Activated CD4-positive, CD25-positive, alpha-beta regulatory T cell treated with anti-CD3 and anti-CD28 coated beads, Interleukin-2, amount 50 U/mL, for 24 hours (primary cell): ENCODE measurements at places on chromosomes 12 and 14.

DNA sequence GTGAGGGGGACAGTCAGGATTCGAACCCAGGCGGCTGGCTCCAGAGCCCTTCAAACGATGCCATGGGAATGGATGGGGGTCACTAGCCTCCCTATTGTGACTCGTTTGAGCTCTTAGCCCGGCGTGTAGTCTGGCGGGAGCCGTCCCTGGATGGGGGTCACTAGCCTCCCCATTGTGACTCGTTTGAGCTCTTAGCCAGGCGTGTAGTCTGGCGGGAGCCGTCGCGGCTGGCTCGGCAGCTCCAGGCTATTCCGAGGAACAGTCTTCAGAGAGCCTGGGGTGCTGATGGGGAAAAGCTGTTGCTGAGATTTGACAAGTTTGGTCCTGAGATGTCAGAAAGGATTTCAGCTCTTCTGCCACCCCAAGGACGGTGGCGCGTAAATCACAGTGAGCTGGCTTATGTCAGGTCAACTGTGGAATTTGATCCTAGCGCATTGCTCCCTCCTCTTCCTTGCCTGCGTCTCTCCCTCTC lies 58.3 kb downstream of the CALM1 start:
- ATAC-seq, result no peak

DNA sequence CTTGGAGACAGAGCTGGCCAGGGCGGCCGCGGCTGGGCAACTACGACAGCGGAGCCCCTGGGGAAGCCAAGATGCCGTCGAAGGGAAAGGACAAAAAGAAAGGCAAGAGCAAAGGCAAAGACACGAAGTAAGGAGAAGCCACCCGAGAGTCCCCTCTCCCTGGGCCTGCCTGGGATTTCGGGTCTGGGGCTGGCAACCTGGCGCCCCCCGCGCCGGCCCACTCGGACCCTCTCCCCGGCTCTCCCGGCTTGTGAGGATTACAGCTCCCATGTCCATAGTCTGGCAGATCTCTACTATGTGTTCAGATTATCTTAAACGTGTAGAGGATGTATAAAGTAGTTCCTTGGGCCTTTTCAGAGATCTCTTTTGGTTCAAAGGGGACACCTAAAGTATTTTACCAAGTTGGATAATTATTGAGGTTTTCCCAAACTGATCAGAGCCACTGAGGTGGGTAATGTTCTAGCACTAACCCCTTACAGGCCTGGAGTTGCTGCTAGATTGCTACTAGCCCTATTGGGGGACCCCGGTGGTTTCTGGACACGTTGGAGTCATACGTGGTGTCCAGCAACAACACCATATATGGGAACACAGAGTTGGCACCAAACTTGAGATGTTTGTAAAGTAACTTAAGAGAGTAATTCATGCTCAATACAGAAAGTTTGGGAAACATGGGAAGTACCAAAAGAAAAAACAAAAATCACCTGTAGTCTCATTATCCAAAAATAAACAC lies 424 bp downstream of the BBOF1 start:
- ATAC-seq, result no peak

- ATAC-seq, result no peak
These were observed 15.4 kb downstream of the RASAL1 start for GRCh38 chr12:113119980-113120669.

DNA sequence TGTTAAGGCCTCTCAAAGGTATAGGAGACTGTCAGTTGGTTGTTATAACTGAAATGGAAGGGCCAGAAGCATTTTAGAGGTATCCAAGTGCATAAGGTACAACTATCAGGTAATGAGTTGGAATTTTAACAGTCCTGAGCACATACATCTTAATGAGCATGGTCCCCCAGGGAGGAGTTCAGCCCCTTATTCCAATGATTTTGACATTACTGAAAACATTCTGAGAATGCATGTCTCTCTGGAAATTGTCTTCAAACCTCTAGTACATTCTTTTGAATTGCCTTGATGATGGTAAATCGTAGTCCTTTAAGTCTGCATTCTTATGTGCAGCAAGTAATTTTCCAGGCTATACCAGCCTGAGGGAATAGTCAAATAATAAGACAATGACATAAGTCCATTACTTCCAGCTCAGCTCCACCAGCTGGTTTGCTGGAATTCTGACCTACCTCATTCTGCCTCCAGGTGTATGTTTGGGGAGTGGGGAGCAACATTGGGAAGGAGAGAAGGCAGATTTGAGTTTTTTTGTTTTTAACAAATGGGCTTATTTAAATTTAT lies 239.2 kb downstream of the MSRB3 start:
- no peak for ATAC-seq

DNA sequence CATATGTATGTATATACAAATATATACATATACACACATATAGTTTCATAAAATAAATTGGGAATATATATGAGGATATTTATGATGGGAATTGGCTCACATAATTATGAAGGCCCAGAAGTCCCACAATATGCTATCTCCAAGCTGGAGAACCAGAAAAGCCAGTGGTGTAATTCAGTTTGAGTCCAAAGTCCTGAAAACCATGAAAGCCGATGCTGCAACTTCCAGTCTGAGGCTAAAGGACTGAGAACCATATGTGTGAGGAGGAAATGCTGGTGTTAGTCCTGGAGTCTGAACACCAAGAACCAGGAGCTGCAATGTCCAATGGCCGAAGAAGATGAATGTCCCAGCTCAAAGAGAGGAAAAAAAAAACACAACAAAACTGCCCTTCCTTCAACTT lies 65.5 kb upstream of the PRKD1 start:
- no peak for ATAC-seq

- ATAC-seq, result no peak
These were observed 164.7 kb upstream of the PRMT8 start for GRCh38 chr12:3326156-3326849.

- ATAC-seq, result no peak
These were observed 508 bp downstream of the HNRNPC start for GRCh38 chr14:21268617-21269251.

- ATAC-seq, result no peak
These were observed 31.3 kb downstream of the PTPRB start for GRCh38 chr12:70605976-70606375.

DNA sequence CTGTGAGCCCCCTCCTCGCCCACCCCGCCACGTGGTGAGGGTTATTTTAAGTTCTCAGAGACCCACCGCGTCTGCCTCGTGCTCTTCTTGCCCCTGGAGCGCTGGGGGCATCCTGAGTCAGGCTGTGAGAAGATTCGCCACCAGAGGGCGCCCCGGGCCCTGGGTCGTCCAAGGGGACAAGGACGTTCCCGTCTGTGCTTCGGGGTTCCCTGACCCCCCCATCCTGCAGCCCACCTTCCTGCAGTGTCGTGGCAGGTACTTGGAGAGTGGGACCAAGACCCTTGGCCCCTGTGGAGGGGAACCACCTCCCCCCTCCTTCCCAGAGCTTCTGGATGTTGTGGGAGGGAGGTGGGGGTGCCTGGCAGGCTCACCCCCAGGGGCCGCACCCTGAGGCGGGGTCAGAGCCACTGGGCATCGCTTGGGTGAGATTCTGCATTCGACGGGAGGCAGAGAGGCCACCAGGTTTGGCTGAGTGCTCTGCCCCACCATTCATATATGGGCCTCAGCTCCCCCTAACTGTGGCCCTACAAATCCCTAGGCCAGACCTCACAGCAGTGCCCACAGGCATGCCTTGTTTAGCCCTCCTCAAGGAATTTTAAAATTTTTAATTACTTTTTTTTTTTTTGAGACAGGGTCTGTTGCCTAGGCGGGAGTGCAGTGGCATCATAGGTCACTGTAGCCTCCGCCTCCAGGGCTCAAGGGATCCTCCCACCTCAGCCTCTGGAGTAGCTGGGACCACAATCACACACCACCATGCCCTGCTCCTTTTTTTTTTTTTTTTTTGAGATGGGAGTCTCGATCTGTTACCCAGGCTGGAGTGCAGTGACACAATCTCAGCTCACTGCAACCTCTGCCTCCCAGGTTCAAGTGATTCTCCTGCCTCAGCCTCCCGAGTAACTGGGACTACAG lies 17.0 kb downstream of the RHOF start:
- ATAC-seq, result peak; percentile 76

DNA sequence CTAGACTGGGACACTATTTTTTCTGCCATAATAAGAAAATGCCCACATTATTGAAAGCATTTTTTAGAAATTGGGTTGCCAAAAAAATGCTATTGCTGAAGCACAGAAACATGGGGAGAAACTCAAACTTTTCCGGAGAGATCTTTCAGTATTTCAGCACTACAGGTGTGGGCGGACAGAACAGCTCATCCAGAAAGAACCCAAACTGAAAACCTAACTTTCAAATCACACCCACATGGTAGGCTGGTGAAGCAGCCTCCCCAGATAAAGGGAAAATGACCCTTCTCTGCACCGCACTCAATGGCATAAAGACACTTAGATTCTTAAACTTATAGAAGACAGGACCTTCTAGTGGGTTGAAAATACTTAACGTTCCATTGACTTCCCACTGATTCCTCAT lies 62.3 kb upstream of the TMPO start:
- ATAC-seq, result no peak

GRCh38 chr14:65164068-65164824 lies 61.9 kb upstream of the MAX start:
- ATAC-seq, result peak; percentile 39

GRCh38 chr12:132308853-132309595 lies 20.4 kb downstream of the GALNT9 start:
- no peak for ATAC-seq

- ATAC-seq, result no peak
These were observed 469.6 kb downstream of the RGS6 start for GRCh38 chr14:72401632-72402376.

GRCh38 chr12:32671930-32672780 lies 6.9 kb upstream of the DNM1L start:
- no peak for ATAC-seq

GRCh38 chr14:58291646-58292045 lies 6.7 kb upstream of the ARID4A start:
- ATAC-seq, result no peak

DNA sequence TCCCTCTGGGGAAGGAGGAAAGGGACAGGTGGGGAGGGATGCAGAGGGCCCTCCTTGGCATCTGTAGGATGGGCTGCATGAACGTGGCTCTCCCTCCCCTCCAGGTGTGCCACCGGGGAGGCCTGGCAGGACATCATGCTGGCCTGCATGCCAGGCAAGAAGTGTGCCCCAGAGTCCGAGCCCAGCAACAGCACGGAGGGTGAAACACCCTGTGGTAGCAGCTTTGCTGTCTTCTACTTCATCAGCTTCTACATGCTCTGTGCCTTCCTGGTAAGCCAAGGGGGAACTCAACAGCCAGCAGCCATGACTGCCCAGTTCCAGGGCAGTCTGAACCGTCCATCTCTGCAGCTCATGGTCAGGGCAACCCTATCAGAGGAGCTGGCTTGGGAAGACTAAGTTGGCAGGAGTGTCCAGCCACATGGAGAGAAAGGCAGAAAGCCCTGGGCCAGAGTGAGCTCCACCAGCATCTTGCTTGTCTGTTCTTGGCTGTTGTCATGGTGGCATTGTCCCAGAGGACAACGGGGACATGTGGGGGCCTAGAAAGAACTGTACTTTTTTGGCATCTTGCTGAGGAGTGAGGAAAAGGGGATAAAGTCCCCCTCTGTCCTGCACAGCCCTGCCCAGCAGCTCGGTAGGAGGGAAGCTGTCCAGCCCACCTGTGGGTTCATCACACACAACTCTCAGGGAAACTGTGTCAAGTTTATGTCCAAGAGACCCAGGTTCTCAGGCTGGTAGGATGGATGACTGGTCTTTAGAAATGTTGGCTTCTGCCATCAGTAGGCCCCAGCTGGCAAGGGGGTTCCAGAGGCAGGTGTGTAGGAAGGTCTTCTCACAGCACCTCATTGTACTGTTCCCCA lies 129.8 kb upstream of the FKBP4 start:
- ATAC-seq, result no peak

GRCh38 chr12:53871367-53871766 lies 67.3 kb upstream of the HOXC13 start:
- no peak for ATAC-seq

GRCh38 chr12:27359578-27360340 lies 27.1 kb downstream of the BMAL2 start:
- no peak for ATAC-seq

DNA sequence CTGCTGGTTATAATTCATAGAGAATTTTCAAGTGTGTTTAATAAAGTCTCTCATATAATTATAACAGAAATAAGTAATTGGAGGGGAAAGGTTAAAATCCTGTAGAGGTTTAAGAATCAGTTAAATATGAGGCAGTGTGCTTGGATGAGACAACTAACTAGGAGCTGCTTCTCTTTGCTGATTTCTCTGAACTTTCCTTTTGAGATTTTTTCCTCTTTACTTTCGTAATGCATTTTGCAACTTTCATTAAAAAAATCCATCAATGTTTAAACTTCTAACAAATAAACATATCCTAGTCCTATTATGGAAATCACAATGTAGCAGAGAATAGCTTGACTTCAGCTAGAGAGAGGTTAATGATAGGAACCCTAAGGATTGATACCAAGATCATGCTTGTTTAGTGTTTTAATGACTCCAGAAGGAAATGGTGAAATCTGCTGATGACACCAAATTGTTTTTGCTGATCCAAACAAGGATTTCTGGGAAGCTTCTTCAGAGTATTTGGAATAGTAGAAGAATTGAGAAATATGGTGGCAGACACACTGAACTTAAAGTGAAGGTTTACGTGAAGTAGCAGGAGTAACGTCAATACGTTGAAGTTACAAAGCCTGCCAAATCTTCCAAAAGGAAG lies 122.6 kb downstream of the RAD51B start:
- no peak for ATAC-seq

- no peak for ATAC-seq
These were observed 150.9 kb upstream of the SLC38A2 start for GRCh38 chr12:46523446-46523845.

- no peak for ATAC-seq
These were observed 62.5 kb upstream of the PYGL start for GRCh38 chr14:51006781-51007211.

- ATAC-seq, result no peak
These were observed 130.6 kb downstream of the KTN1 start for GRCh38 chr14:55710506-55711041.

GRCh38 chr14:97878727-97879126 lies 1081.5 kb downstream of the VRK1 start:
- no peak for ATAC-seq

GRCh38 chr12:98645572-98646067 lies 530 bp downstream of the APAF1 start:
- no peak for ATAC-seq

DNA sequence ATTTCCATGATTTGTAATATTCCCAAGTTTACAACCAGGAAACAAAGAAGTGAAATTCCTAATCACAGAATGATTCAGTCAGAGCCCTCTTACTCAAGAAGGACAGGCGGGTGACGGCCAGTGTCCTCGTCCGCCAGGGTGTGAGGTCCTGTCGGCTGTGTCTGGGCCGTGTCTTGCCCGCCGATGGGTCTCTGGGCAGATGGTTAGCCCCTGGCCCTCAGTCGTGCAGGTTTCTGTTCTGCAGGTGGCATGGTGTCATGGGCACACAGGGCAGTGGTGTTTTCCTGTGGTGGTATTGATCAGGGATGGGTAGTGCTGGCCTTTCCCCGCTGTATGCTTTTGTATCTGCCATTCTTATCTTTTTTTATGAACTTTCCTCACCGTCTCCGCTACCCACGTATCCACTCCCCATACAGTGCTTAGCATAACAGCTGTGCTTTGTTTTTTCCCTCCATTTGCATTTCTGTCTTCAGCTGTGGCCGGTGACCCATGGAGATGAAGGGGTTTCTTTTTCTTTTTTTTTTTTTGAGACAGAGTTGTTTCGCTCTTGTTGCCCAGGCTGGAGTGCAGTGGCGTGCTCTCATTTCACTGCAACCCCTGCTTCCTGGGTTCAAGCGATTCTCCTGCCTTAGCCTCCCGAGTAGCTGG lies 100.7 kb downstream of the TSPAN9 start:
- no peak for ATAC-seq
